Common myeloid progenitor, CD34-positive (primary cell): ENCODE measurements at places on chromosomes 3 and 15.

- no peak for DNase-seq
These were observed 13.7 kb downstream of the USP13 start for GRCh38 chr3:179666436-179667035.

DNA sequence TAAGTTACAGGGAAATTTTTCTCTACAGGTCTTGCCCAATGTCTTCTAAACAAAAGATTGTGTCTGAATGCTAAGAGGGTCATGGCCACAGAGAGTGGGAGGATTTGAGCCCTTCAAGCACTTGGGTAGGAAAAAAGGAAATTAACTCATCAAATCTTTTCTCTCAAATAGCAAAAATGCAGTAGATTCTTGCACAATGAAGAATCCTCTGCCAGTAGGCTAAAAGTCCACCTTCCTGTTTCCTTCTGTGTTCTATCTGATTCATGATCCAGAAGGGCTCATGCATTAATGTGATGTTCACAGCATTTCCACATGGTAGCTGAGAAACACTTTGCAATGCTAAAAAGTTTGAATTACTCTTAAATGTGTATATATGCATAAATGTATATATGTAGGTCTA lies 177.1 kb downstream of the CD47 start:
- DNase-seq = no peak

DNA sequence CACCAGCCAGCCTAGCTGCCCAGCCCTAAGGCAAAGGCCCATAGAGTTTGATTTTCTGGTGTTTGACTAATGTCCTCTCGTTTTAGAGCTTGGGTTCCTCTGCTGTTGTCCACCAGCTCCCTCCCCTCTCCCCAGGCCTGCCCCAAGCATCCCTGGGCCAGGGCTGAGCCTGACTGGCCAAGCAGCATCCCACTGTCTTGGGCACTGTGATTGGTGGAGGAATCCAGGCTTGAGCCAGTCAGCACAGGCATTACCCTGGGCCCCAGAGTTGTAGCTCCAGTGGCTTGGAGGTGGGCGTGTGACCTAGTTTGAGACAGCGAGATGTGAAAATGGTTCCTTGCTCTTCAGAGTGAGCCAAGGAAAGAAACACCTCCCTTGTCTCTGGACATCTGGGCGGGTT lies 155.3 kb upstream of the MEF2A start:
- DNase-seq = no peak

GRCh38 chr3:142929890-142930289 lies 33.6 kb downstream of the PAQR9 start:
- peak; percentile 6 for DNase-seq

- DNase-seq = peak; percentile 68
These were observed 64.6 kb downstream of the CRTC3 start for GRCh38 chr15:90594301-90594738.

DNA sequence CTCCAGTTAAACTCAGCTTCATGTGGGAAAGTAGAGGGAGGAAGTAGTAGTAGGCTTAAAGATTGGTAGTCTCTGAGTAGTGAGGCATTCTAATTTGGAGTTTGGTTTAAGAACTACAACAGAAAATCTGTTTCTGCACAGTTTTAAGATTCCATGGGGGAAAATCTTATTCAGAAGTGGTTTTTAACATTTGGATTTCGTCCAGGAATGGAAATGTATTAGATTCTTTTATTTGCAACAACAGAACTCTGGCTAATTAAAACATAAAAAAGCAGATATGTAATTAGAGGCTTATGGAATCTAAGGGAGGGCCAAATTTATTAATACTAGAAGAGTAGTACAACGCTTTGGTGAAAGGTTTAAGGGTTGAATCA lies 36.0 kb downstream of the NECTIN3 start:
- DNase-seq = no peak

DNA sequence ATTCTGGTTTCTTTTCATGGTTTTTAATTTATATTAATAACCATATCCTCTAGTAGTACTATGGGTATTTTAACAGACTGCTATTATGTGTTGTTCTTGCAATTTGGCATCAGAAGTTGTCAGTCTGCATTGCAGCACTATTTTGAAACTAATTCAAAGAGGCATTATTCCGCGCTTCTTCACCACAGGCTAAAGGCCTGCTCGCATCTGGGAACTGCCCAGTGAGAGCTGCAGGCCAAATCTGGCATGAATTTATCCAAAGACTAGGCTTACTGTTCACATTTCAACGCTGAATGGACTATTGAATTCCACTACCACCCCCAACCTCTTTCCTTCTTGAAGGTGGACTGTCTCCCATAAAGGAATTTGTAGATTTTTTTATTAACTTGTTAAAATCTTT lies 310.4 kb upstream of the NR2F2 start:
- DNase-seq = no peak

GRCh38 chr3:98519351-98519750 lies 3.4 kb downstream of the CLDND1 start:
- DNase-seq = no peak

DNA sequence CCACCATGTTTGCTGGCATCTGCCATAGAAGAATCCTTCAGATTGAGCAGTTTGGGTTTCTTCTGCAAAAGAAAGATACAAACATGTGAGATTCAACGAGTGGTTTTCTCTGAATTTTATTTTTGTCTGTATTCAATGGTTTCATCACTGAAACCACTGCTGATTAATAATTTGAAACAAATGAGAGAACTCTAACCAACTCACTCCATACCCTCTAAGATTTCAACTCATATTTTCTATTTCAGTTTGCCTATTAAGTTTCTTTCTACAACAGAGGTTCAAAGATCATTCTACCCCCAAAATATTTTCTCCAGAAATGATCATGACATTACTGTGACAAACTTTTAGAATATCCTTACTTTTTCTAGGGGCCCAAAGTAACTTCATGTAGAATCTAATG lies 38.7 kb upstream of the MAN2C1 start:
- no peak for DNase-seq

DNA sequence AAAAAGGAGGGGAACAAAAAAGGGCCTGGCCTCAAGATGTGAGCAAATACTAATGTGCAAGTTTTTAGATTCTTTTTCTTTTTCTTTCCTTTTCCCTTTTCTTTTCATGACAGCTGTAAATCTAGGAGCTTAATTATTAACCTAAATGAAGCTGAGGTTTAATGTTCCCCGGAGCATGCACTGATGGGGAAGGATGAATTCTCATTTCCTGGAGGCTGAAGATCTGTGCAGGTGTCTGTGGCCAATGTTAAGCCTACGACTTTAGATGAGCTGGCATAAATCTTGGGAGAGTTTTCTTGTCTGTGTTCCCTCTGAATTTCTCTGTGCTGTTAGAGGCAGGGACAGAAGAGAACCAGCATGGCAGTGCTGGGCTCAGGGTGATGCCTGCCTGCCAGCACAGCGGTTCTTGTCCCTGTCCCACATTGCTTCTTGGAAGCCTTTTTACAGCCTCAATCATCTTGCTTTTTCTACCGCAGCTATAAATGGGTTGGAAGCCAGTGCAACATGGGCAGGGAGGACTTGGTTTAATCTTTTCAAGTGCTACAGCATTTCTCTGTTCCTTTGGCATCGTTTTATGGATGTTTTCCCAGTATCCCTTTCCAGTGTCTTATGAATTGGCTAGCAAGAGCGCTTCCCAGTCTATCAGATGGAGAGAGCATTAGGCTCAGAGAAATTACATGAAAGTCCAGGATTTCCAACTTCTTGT lies 119.1 kb downstream of the ATG7 start:
- DNase-seq = no peak

- DNase-seq = no peak
These were observed 5.1 kb downstream of the PDCD10 start for GRCh38 chr3:167729591-167729990.

- DNase-seq = peak; percentile 5
These were observed at the start of gene SLC6A1 for GRCh38 chr3:10992017-10992942. TSS of gene SLC6A1 (plus strand) at chr3:10992748. CDS start at chr3:11017212, 24,464 bp downstream.

GRCh38 chr3:160661660-160662059 lies 15.3 kb upstream of the ARL14 start:
- DNase-seq = no peak

DNA sequence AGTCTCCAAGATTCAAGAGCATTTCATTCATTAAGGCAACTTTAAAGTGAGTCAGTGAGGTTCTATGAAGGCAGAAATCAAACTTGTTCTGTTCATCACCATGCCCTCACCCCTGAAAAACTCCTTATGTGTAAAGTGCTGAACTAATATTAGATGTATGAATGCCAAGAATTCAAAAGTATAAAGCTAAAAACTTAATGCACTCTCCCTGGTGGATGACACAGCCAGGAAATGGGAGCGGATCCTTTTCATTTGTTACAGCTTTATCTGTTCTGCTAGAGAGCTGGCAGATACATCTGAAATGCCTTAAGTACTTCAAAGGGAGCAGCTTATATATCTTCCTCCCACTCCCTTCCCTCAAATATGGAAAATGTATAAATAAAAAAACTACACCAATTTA lies 8.2 kb downstream of the TXNRD3 start:
- no peak for DNase-seq

DNA sequence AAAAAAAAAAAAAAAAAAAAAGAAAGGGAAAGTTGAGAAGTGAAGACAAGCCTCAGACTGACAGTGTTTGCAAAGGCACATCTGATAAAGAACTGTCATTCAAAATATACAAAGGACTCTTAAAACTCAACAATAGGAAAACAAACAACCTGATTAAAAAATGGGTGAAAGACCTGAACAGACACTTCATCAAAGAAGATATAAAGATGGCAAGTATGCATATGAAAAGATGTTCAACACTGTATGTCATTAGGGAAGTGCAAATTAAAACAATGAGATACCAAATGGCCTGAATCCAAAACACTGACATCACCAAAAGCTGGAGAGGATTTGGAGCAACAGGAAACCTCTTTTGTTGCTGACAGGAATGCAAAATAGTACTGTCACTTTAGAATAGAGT lies 48.6 kb downstream of the MCCC1 start:
- DNase-seq = no peak

GRCh38 chr15:45186771-45187577 lies 792 bp downstream of the SHF start:
- DNase-seq = no peak

GRCh38 chr3:151483961-151484520 lies 23.2 kb upstream of the IGSF10 start:
- no peak for DNase-seq

DNA sequence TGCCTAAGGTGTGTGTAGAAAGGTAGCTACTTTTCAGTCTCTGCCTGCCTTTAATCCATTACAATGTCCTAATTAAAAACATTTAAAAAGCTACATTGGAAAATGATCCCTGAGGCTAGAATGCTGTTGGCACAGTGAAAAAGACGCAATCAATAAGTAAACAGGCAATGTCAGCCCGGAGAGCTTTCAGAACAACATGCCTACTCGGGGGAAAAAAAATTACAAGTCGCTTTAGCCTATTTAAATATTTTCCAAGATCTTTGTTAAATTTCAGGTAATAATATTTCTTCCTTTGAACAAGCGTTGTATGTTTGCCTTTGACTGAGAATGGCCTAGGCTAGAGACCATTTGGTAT lies 46.6 kb upstream of the CD47 start:
- no peak for DNase-seq

- no peak for DNase-seq
These were observed 28.8 kb downstream of the MKRN3 start for GRCh38 chr15:23594252-23594770.

- DNase-seq = no peak
These were observed 299.0 kb downstream of the NR2F2 start for GRCh38 chr15:96629511-96629910.

DNA sequence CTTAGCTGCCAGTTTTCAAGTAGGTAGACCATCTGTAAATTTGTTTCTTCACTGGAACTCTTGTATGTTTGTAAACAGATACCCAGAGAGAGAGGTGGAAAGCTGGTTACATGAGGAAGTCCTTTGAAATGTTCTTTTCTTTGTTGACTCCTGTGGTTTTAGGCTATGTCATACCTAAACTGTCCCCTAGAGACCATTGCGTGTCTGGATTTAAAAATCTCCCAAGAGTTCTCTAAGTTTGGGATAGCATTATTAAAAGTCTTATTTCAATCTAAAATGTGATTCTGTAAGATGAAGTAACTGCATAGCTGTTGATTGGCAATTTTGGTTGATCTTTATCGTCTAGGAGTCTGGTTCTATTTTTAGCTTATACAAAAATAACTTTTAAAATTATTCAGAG lies 127.2 kb downstream of the GHSR start:
- peak; percentile 72 for DNase-seq

GRCh38 chr15:89243691-89244573 lies at the start of gene FANCI:
TSS of gene FANCI (plus strand) at chr15:89243979. CDS start at chr15:89247648, 3,669 bp downstream.
- DNase-seq = peak; percentile 96

- no peak for DNase-seq
These were observed 76.7 kb upstream of the DCBLD2 start for GRCh38 chr3:98978068-98978811.

DNA sequence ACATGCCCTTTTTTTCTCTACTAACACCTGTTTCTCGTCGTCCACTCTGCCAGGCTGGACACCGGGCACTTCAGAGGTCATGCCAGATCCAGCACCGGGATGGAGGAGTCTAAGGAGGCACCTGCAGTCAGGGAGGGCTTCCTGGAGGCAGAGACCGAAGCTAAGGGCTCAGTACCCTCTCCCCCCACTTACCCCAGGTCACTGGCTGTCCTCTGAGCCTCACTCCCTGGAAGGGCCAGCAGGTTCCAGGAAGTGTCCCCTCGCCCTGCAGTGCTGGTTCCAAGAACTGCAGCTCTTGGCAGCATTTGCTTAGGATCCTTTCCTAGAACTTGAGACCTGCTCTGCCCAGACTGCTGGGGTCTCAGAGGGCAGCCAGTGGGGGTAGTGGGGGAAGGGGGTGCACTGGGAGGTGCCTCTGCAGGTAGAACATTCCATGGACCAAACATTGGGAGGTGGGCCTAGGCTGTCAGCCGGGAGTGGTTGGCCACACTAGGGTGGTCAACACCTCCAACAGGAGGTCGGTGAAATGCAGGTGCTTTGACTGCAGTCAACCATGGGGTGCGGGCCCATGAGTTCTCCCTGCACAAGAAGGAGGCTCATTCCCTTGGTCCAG lies 11.3 kb downstream of the CISH start:
- no peak for DNase-seq

GRCh38 chr15:65327651-65328393 lies 23.3 kb downstream of the RNU5B-1 start:
- peak; percentile 56 for DNase-seq

- DNase-seq = no peak
These were observed 307.6 kb upstream of the SLITRK3 start for GRCh38 chr3:165503825-165504224.

GRCh38 chr15:34070003-34070402 lies 31.0 kb upstream of the AVEN start:
- no peak for DNase-seq

- no peak for DNase-seq
These were observed 1.6 kb upstream of the VILL start for GRCh38 chr3:37988931-37989525.
